Fibroblast of mammary gland (primary cell): ENCODE measurements at places on chromosomes 2 and 18.

GRCh38 chr2:147198651-147199171, 646.1 kb upstream of the ACVR2A start:
- no peak for DNase-seq

GRCh38 chr2:23034996-23035395, 350.0 kb upstream of the KLHL29 start:
- DNase-seq = no peak

DNA sequence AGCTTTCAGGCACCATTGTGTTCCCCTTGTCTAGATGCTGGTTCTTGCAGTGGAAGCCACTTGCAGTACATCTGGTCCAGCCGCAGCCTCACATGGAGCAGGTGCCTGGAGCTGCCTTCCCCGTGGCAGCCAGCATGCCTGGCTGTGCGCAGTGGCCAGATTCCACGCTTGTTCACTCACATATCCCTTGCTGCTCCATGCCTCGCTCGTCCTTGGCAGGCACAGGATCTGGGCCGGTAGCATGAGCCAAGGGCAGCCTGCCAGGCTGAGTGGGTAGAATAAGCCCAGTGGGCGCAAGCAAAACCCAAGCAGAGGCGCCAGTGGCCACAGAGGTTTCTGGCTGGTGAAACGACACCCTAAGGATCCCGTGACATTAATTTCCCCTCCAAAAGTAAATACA, 20.6 kb downstream of the TMX3 start:
- no peak for DNase-seq

- DNase-seq = no peak
These were observed 13.3 kb downstream of the AGAP1 start for GRCh38 chr2:235506997-235507615.

DNA sequence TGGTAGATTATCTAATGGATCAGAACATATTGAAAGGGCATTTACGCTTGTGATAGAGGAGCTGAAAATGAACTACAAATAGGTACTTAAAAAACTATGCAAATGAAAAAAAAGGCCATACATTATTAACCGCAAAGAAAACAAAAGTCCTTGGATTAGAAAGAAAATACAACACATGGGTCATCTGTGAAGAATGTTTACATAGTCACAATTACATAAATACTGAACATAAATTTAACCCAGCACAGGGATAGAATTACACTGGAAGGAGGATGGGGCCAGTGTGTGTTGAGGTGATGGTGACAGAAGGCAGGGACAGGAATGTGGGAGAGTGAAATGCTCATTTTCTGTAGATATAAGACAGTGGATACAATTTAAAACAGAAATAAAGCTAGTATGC, 6.6 kb downstream of the NTSR2 start:
- peak; percentile 27 for DNase-seq
